ENCODE measurements at places on chromosomes 13 and 19.

- no peak for DNase-seq
Measured at GRCh38 chr19:58054901-58055874, 3.9 kb upstream of the ZNF135 start.

DNA sequence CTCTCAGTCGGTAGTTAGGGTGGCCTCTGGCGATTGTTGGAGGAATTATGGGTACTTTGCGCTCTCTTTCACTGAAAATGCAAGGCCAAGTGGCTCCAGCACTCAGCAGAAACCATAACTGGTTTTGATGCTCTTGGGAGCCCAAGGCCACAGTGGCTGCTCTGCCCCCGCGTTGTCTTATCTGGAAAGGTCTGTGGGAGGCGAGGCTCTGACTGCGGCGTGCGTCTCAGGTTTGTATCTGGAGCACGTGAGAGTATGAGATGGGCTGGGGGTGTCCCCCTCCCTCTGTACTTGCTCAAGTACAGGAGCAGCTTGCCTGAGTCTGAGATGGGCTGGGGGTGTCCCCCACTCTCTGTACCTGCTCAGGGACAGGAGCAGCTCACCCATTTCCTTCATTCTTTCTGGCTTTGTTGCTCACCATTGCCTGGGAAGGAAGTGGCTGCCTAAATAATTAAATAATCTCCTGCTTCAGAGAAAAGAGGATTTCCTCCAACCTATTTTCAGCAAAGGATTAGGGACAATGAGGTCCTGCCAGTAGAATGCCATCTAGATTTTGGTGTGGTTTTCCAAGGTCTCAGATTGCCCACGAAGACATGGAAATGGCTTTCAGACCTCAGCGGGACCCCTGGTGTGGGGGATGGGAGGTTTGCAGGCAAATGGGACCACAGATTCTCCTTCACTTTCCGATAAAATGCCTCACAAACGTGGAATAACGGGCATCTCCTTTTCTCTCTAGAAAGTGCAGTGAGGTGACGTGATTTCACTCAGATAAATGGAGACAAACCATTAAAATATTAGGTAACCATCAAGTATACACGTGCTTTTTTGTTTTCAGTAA is 14.7 kb downstream of the ATP11A start:
- no peak for DNase-seq

GRCh38 chr13:111531505-111531904 is 211.1 kb downstream of the TEX29 start:
- DNase-seq, result no peak

DNA sequence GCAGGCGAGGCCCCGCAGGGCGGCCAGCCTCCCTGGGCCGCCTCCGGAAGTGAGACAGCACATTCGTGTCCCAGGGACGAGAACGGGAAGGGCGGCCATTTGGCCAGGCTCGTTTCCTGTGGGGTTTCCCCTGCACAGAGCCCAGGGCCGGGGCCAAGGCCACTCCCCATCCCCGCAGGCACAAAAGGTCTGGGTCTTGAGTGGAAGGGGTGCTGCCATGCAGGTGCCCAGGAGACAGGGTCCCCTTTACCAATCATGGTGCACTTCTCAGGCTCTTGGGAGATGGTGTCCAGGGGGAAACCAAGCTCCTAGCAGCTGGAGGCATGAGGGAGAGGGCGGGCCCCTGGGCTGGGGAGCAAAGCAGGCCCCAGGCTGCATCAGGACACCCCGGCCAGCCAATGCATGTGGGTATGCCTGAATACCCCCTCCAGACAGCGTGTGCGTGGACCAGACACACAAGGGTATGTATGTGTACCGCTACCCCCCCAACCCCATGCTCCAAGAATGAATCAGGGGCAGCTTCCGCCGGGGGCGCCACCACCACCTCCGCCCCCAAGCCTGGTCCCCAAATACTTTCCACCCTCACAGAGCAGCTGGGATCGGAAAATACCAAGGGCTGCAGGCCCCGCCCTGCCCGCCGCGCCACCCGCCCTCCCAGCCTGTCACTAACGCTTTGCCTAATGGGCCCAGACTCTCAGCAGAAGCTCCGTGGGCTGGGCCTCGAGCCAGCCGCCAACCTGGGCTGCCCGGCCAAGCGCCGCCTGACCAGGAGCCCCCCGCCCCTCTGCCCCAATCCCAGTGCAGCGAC is 37.6 kb upstream of the NANOS3 start:
- peak; percentile 92 for DNase-seq

GRCh38 chr13:73075546-73075945 is 16.7 kb downstream of the KLF5 start:
- no peak for DNase-seq

All from stimulated activated naive CD4-positive, alpha-beta T cell treated with Interleukin-2 at 50 U/mL for 16 hours (primary cell).